ENCODE measurements at places on chromosomes 6 and 20. TPM values are rescaled to one million over a fixed set of nuclear protein-coding genes. Genes with fewer than 3 reads are reported as not detected.
A peak's percentile ranks its signal among the peaks of the same experiment; 100 is the strongest.

- no peak for DNase-seq
Observed at GRCh38 chr6:12529364-12530019, 187.1 kb upstream of the PHACTR1 start.

Gene MSH5
- 7.5 TPM for total RNA-seq

DNA sequence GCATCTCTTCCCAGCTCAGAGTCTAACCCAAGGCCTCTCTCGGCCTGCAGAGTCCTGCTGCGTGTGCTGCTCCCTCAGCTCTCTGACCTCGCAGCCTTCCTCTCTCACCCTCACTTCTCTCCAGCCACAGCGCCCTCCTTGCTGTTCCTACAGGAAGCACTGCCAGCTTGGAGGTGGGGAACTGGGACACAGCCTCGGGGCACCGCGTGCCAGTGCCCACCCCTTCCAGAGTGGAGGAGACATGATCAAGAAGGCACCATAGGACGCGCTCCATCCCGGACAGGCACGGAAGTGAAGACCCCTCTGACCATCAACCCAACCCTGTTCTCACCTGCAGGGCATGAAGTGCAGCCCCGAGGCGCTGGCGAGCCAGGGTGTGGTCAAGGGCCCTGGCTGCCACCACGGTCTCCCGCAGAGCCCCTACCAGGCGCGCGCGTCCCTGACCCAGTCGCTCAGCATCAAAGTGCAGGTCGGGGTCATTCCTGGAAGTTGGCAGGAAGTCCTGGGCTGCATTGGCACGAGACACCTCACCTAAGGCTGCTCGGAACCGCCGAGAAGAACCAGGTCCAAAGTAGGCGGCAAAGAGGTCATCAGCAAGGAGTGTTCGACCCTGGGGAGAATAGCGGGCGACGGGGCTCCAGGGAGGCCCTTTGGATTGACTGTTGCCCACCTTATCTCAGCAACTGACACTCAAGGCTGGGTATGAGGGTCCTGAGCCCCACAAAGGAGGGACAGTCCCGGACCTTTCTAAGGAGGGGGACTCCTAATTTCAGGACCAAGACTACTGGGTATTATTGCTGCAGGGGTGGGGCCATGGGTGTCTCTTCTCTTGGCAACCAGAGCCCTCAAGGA lies 1.3 kb downstream of the VWA7 start:
- DNase-seq = no peak

Gene LRFN2
- 0.11 TPM for total RNA-seq

DNA sequence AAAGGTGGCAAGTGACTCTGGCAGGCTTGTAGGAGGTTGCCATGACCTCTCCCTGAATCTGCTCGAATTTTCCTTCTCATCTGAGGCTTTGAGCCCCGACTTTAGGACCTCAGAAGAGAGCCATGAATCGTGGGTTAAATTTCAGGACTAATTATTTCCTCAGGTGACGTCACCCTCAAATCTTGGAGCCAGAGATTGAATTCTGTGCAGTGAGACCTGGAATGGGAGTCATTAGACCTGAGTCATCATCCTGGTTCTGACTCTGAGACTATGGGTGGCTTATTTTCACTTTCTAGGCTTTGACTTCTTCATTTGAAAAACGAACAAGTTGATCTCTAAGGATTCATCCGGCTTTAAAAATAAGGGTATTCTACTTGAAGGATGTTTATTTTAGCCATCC lies 48.5 kb upstream of the PDYN start:
- DNase-seq = no peak

Gene ANGPT4
- not detected for total RNA-seq

Gene RUNX2
- 11.7 TPM for total RNA-seq

GRCh38 chr6:583116-583515 lies 73.8 kb downstream of the HUS1B start:
- no peak for DNase-seq

GRCh38 chr20:36591281-36591680 lies 14.3 kb upstream of the RAB5IF start:
- no peak for DNase-seq

Gene GGT7
- 26.3 TPM for total RNA-seq

DNA sequence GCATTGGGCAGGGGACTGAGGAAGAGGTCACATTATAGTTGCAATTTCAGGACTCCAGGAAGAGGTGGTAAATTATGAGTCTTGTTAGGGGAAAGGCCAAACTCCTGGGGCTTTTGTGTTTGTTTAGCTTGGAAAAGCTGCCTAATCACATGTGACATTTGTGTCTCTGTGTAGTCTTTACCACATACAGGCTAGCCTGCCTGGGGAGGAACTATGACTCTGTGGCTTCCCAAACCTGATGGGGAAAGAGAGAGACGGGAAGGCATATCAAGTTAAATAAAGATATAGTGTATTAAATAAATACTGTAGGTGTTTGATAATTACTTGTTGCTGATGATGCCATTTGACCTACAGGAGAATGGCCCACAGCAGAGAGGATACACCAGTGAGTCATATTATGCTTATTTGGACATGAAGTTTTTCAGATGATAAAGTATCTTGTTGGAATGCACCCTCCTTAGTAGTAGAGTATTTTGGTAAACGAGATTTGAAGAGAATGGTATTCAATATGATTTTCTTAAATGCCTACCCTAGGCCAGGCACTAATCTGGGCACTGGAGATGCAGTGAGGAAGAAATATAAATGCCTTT lies 4.0 kb downstream of the BLTP3A start:
- DNase-seq = no peak

DNA sequence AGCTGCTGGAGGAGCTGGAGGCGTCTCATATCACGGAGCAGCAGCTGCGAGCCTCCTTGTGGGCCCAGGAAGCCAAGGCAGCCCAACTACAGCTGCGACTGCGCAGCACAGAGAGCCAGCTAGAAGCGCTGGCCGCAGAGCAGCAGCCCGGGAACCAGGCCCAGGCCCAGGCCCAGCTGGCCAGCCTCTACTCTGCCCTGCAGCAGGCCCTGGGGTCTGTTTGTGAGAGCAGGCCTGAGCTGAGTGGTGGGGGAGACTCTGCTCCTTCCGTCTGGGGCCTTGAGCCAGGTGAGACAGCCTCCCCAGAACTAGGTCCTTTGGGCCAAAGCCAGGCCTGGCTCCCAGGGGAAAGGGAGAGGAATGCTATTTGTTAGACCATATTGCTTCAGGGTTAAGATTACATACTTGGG lies 31.7 kb downstream of the C20orf173 start:
- no peak for DNase-seq

DNA sequence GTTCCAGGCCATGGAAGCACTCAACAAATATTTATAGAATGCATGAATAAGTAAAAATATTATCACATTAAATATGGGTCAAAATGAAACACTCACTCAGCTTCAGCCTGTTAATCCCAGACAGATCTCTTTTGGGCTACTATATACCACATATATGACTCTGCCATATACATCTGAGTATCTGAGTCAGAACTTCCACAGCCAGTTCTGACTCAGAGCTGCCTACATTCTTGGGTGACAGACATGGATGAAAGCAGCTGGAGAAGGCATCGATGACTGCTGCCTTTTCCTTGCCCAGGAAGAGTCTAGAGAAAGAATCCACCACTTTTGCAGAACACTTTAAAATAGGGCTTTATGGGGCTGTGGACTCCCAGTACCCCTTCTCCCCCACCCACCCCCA lies 11.5 kb upstream of the PDYN start:
- DNase-seq = no peak

DNA sequence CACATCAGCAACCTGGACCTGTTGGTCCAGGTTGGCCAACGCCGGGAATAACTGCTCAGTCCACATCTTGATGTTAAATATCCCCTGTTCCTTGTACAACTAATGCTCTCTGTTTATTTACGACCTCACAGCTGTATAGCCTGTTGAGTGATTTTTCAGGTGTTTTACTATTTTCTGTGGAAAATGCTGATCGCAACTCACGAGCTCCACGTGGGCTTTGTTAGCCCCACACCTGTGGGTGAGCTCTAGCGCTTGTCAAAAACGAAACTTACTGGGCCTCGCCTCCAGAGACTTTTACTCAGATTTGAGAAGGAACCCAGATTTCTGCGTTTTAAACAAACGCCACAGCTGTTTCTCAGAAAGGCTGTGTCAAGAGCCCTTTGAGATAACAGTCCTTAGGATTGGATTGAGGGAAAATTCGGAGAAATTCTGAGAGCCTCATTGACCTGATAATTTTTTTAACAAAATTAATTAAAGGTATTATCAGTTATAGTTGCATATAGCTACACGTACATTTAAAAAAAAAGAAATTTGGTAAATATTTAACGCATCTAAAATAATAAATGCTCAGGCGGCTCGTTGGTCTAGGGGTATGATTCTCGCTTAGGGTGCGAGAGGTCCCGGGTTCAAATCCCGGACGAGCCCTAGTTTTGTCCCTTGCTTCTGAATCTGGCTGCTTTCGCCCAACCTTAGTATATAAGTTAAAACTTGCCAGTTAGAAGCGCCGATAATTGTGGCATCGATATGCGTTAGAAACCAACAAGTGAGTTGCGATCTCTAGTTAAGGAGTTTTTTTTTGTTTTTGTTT lies 16.7 kb downstream of the HMGN4 start:
- DNase-seq = peak; percentile 41

Gene BPI
- not detected for total RNA-seq

- DNase-seq = no peak
Observed at GRCh38 chr20:47682028-47682783, 103.1 kb downstream of the SULF2 start.

GRCh38 chr20:48739395-48740291 lies 88.2 kb downstream of the PREX1 start:
- DNase-seq = peak; percentile 64

DNA sequence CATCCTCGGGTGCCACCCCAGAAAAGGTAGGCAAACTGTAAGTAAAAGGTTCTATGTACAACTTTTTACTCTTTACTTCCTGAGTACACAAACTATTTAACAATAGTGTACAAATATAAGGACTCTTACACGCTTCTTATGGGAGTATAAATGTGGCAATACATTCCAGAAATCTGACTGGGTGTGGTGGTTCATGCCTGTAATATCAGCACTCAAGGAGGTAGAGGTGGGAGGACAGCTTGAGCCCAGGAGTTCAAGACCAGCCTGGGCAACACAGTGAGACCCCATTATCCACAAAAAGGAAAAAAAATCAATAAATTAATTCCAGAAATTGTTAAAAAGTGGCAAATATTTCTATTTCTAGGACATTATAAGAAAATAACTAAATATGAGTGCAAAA lies 48.9 kb downstream of the PIGU start:
- no peak for DNase-seq
